Activated T-helper 17 cell treated with anti-CD3 and anti-CD28 coated beads, Interleukin-2, amount 50 U/mL, for 72 hours (primary cell): ENCODE measurements at places on chromosomes 3 and 15.

- no peak for ATAC-seq
- H3K27ac ChIP-seq: no peak overlapping the region
- peaks cover 23% of the 10 kb centered on the region for H3K27me3 ChIP-seq
- H3K4me1 ChIP-seq: no peaks in the 10 kb centered on the region
Observed at GRCh38 chr3:150920236-150920635, 15.0 kb upstream of the MINDY4B start.

GRCh38 chr3:22372292-22373062 lies 621.5 kb upstream of the ZNF385D start:
- no peak for ATAC-seq
- no peak overlapping the region for H3K27ac ChIP-seq
- peaks cover 14% of the 10 kb centered on the region for H3K27me3 ChIP-seq
- no peak overlapping the region for H3K4me3 ChIP-seq
- H3K36me3 ChIP-seq: no peaks in the 10 kb centered on the region

DNA sequence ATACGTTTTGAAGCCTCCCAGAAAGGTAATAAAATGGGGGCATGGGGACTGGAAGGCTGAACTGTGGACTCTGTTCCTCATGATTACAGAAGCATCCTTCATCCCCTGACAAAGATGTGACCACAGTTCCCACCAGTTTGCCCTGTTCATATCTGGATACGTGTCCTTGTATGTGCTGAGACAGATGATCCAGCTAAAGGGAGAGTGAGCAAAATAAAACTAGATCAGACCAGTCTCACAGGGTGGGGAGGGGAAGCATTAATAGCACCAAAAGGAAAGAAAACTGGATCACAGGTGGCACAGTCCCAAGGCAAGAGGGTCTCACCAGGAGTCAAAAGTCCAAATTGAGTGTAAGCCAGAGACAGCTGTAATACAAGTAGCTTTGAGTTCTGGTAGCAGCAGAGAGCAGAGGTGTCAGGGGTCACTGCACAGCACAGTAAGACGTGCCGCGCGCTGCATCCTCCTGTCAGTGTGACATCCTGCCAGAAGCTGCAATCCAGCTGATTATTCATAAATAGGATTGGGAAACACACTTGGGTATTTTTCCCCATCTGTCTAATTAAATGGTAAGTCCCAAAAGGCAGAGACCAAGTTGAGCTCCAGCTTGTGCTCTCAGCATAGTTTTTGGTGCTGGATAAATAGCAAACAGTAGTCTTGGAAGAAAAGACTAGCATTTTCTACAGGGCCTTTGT lies 560.0 kb upstream of the CFAP20DC start:
- no peaks in the 10 kb centered on the region for H3K4me1 ChIP-seq
- no peaks in the 10 kb centered on the region for H3K36me3 ChIP-seq
- ATAC-seq: no peak
- H3K27me3 ChIP-seq: no peaks in the 10 kb centered on the region
- H3K4me3 ChIP-seq: no peak overlapping the region

DNA sequence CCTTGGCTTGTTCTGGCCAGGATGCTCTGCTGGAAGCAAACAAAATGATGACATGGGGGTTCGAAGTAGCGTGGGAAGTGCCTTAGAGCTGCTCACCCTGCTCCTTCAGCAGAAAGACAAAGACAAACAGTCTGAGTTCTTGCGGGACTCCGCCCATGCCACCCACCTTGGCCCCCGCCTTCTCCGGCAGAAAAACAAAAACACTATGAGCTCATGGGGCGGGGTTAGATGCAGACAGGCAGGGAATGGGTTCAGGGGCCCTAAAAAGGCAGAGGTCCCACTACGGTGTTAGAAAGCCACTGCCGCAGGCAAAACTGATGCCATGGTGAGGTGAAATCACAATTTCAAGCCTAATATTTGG lies 9.7 kb upstream of the NCKIPSD start:
- no peaks in the 10 kb centered on the region for H3K27me3 ChIP-seq
- peaks cover 10% of the 10 kb centered on the region for H3K4me1 ChIP-seq
- H3K4me3 ChIP-seq: no peak overlapping the region

DNA sequence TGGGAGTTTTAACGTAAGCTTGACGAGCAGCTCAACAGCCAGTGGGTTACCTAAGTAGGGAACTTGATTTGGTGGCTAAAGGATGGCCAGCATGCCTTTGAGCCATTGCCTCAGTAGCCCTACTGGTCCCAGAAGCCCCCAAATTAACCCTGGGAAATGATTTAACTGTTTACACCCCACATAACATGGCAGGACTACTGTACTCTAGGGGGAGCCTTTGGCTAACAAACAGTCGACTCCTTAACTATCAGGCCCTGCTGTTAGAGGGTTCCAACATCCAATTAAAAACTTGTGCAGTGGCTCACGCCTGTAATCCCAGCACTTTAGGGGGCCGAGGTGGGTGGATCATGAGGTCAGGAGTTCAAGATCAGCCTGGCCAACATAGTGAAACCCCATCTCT lies 9.4 kb upstream of the SMCO1 start:
- ATAC-seq: no peak
- H3K27ac ChIP-seq: no peak overlapping the region
- no peaks in the 10 kb centered on the region for H3K27me3 ChIP-seq
- no peaks in the 10 kb centered on the region for H3K4me1 ChIP-seq

DNA sequence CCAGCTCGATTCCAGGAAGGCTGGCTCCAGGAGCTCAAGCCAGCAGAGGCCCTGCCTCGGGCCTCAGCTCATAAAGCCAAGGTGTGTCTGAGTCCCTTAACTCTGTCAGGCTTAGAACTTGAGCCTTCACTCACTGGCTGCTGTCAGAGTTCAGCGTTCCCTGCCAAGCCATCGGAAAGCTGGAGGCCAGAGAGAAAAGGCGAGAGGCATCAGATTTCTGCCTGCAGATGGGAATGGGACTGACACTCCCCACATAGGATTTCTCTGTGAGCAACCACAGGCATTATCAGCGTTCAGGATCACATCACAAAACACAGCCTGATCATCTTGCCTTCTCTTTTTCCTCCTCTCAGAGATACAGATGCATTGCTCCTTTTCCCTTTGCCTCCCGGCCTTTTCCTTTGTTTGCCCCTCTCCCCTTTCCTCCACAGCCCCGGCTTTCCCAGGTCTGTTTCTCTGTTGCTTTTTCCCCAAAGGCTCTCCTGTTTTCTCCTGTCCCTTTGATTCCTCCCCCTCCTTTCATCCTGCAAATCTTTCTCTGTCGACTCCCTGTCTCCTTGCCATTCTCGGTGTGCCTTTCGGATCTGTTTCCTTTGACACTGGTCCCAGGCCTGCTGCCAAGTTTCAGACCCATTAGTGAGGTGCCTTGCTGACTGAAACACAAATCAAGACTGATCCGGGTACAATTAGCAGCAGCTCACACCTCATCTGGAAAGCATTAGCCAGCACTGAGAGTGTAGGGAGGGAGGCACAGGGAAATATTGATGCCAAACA lies 44.5 kb upstream of the BOC start:
- H3K27me3 ChIP-seq: peaks cover 8% of the 10 kb centered on the region
- no peaks in the 10 kb centered on the region for H3K4me1 ChIP-seq
- no peaks in the 10 kb centered on the region for H3K36me3 ChIP-seq
- ATAC-seq: no peak

- no peaks in the 10 kb centered on the region for H3K4me1 ChIP-seq
- H3K36me3 ChIP-seq: no peaks in the 10 kb centered on the region
- H3K27me3 ChIP-seq: no peaks in the 10 kb centered on the region
Observed at GRCh38 chr3:46665763-46666452, 27.6 kb downstream of the ALS2CL start.

- no peak for ATAC-seq
- no peaks in the 10 kb centered on the region for H3K4me1 ChIP-seq
- H3K4me3 ChIP-seq: no peak overlapping the region
- H3K36me3 ChIP-seq: peaks cover 46% of the 10 kb centered on the region
- no peaks in the 10 kb centered on the region for H3K27me3 ChIP-seq
- no peak overlapping the region for H3K27ac ChIP-seq
Observed at GRCh38 chr15:36661042-36661441, 81.6 kb downstream of the CDIN1 start.

GRCh38 chr3:178907081-178907480 lies 164.5 kb downstream of the ZMAT3 start:
- ATAC-seq: no peak
- H3K4me1 ChIP-seq: no peaks in the 10 kb centered on the region
- H3K27me3 ChIP-seq: peaks cover 4% of the 10 kb centered on the region

- no peaks in the 10 kb centered on the region for H3K36me3 ChIP-seq
- H3K27ac ChIP-seq: no peak overlapping the region
- no peaks in the 10 kb centered on the region for H3K4me1 ChIP-seq
- no peak overlapping the region for H3K4me3 ChIP-seq
- no peak for ATAC-seq
Observed at GRCh38 chr3:113271189-113271588, 59.8 kb downstream of the BOC start.

DNA sequence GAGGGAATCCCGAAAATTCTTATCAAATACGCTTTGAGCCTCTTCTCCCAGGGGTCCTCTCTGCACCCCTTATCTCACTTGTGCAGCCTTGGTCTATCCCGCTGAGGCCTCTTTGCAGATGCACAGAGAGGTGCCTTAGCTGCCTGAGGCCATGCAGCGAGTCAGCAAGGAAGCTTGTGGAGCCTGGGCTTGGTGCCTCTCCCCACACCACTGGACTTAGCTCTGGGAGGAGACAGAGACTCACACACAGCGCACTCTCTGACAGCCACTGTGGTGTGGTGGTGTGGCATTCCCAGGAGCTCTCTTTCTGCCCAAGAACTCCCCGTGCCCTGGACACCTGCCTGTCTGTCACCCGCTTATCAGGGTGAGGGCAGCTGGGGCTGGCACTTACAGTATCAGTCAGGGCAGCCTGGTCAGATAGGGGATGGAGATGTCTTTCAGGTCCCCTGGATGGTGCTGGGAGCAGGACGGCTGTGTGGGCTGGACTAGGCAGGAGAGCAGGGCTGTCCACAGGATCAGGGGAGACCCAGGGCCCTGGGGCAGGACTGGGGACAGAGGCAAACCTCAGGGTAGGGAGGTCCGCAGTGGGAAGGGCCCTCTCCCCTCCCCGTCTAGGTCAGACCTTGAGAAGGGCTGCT lies 10.2 kb upstream of the LINGO1 start:
- H3K4me1 ChIP-seq: no peaks in the 10 kb centered on the region
- no peak overlapping the region for H3K27ac ChIP-seq
- no peak overlapping the region for H3K4me3 ChIP-seq
- H3K36me3 ChIP-seq: no peaks in the 10 kb centered on the region

DNA sequence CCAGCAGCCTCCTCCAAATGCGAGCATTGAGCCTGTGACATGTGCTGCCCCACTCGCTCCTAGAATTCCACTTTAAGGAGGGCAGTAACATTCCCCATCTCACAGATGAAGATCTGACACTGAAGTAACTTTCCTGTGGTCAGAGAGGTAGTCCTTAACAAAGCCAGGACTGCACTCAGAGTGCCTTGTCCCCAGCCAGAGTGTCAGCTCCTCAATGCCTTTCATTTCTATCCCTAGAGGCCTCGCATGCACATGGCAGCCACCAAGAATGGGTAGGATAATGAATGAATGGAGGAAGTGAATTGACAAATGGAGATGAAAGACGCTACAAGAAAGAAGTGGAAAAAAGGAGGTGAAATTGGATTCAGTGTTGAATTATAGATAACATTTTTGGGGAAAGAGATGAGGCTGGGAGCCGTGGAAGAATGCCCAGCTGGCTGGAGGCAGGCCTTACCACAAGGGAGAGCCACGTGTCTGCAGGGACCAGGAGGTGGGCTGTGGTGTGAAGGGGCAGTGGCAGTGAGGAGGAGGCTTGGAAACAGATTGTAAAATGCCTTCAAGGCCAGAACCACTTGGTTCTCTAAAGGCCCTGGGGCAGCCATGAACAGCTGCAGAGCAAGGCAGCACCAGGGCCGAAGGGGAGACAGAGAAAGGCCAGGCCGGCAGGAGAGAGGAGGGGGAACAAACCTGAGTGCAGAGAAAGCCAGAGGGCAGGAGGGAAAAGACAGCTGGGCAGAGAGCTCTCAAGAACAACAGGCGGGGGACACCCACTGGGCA lies 10.4 kb downstream of the CFAP92 start:
- no peaks in the 10 kb centered on the region for H3K27me3 ChIP-seq
- H3K4me3 ChIP-seq: no peak overlapping the region
- no peaks in the 10 kb centered on the region for H3K4me1 ChIP-seq
- H3K27ac ChIP-seq: no peak overlapping the region
- no peak for ATAC-seq

DNA sequence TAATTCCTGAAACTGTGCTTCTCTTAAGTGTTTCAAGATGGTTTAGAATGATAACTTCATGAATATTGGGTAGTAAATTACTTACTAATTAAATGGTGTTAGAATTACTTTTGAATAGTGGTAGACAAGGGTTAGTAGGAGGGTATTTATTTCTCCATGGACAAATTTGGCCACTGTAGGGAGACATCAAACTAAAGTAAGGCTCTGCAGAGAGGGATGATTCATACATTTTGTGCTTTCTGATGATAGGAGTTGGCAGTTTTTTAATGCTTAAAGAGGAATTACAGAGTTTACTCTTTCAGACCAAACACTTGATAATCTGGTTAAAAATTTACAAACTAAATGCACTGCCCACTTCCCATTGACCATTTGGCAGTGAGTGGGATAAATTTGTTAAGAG lies 127.6 kb downstream of the NAALADL2 start:
- no peaks in the 10 kb centered on the region for H3K36me3 ChIP-seq
- H3K4me3 ChIP-seq: no peak overlapping the region
- H3K27me3 ChIP-seq: no peaks in the 10 kb centered on the region
- no peak overlapping the region for H3K27ac ChIP-seq

DNA sequence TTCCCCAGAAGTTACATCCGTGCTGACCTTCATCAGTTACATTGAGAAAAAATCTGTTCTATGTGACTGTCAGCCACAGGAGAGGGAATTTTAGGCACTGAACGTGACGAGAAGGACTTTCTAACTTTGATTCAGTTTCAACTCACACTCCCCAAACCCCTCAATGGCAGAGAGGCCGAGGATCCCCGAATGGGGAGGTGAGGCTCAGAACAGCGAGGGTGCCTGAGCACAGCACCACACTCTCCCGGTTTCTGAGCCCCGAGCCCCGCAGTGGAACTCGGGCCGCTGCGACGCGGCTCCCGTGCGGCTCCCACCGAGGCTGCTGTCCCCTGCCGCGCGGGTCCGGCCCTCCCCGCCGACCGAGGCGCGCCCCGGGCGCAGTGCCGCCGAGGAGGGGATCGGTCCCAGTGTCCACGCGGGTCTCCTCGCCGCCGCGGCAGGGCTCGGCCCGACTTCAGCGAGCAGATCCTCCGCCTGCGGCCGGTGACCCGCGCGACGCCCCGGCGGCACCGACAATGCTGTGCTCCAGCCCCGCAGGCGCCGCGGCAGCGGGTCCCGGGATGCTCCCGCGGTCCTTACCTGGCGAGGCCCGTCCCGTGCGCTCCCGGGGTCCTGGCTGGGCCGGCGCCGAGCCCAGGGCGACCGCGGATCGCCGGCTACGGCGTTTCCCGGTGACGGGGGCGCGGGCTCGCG lies 439 bp downstream of the CTXND1 start:
- no peaks in the 10 kb centered on the region for H3K36me3 ChIP-seq
- peaks cover 63% of the 10 kb centered on the region for H3K27me3 ChIP-seq
- no peak overlapping the region for H3K27ac ChIP-seq
- H3K4me1 ChIP-seq: no peaks in the 10 kb centered on the region
- H3K4me3 ChIP-seq: peak overlapping the region; percentile 42

- H3K36me3 ChIP-seq: no peaks in the 10 kb centered on the region
- ATAC-seq: peak; percentile 67
- peaks cover 6% of the 10 kb centered on the region for H3K4me1 ChIP-seq
Observed at GRCh38 chr3:100465892-100466777, 26.3 kb upstream of the TMEM45A start.

GRCh38 chr3:184345317-184346144 lies 8.1 kb downstream of the FAM131A start:
- ATAC-seq: peak; percentile 32
- peak overlapping the region; percentile 65 for H3K27ac ChIP-seq
- H3K36me3 ChIP-seq: no peaks in the 10 kb centered on the region
- H3K4me3 ChIP-seq: no peak overlapping the region
- peaks cover 11% of the 10 kb centered on the region for H3K4me1 ChIP-seq

- H3K4me3 ChIP-seq: no peak overlapping the region
- H3K27ac ChIP-seq: no peak overlapping the region
- no peak for ATAC-seq
- peaks cover 8% of the 10 kb centered on the region for H3K27me3 ChIP-seq
- H3K4me1 ChIP-seq: no peaks in the 10 kb centered on the region
Observed at GRCh38 chr15:72827226-72827625, 43.7 kb upstream of the ADPGK start.
